ENCODE measurements at places on chromosomes 4 and X.

- no peak for DNase-seq
Measured at GRCh38 chrX:139967300-139967699, 2.0 kb upstream of the CXorf66 start.

- no peak for DNase-seq
Measured at GRCh38 chr4:14315129-14315528, 687.2 kb upstream of the CPEB2 start.

GRCh38 chr4:162938738-162939485 lies 227.8 kb downstream of the NAF1 start:
- no peak for DNase-seq

- DNase-seq: no peak
Measured at GRCh38 chr4:74338792-74339333, 26.1 kb upstream of the EREG start.

DNA sequence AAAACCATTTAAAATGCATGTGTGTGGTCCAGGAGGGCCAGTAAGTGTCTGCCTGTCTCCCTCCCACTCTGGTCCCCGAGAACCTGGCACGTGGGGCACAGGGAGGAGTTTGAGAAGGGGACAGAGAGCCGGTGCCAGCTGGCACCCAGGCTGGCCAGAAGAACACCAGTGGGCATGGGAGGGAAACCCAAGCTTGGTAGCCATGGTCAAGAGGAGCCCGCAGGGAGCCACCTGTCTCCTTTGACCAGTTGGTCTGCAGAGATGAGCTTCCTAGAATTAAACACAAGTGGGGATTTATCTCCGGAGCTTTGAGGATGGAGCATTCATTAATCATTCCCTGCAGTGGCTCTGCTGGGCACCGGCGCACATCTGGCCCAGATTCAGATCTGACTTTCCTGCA lies 41.6 kb downstream of the HMX1 start:
- no peak for DNase-seq

GRCh38 chr4:113962016-113962347 lies 17.5 kb downstream of the ARSJ start:
- no peak for DNase-seq

GRCh38 chr4:115514675-115515074 lies 401.3 kb upstream of the NDST4 start:
- no peak for DNase-seq

DNA sequence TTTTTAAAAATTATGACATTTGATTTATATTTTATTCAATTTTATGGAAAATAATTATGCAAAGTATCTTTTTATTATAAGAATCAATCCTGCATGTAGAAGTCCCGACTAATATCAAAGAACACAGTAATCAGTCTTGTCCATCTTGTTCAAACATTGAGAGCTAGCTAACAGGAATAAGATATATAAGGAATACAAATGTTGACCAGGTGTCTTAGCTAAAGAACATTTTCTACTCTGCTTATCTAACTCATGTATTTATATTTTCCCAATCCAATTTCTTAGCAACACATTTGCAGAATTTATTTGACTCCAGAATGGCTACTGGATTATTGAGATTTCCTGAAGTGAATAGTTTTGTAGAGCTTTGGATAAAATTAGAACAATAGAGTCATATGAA lies 61.5 kb upstream of the NR3C2 start:
- DNase-seq: no peak

DNA sequence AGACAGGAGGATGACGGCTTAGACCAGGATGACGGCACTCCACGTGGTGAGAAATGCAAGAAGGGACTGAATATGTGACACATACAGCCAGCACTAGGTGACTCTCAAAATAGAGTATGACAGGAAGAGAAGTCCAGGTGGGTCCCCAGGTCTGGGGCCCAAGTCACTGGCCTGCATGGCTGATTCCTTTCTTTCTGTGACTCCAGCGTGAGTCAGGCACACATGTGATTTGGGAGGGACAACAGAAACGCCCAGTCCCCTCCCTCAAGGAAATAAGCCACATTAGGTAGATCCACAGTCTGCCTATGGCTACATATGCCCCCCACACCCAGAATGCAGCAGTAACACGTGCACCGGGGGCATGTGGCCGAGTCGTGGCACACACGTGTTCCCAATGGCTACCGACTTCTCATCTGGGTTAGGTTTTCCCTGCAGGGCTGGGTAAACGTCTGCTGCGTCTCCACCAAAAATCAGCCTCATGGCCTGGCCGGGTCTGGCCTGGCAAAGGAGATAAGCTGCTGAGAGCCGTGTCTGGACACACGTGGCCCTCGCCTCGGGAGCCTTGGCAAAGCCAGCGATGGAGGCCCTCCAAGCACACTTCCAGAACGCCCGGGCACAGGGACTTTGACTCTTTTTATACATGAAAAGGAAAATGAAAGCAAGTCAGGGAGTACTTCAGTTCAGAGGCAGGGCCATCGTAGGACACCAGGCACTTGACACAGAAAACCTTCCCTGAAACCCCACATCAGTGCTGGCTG lies 19.3 kb downstream of the SEL1L3 start:
- DNase-seq: no peak

GRCh38 chrX:129658429-129658828 lies 3.7 kb upstream of the APLN start:
- no peak for DNase-seq

DNA sequence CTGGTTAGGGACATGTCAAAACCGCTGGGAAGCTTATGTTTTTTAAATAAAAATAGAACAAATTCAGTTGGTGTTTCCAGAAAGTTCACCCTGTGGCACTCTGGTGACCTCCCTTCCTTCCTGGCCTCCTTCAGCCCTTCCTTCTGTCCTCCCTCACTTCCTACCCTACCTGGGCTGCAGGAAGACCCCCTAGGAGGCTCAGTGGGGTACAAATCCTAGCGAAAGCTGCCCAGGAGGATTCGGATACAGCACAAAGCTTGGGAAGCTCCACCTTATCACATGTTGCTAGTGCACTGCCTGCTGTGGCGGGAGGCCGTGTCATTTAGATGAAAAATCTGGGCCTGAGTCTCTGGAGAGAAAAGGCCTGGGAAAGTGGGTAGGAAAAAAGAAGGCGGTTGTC lies 60.5 kb downstream of the FHDC1 start:
- no peak for DNase-seq

DNA sequence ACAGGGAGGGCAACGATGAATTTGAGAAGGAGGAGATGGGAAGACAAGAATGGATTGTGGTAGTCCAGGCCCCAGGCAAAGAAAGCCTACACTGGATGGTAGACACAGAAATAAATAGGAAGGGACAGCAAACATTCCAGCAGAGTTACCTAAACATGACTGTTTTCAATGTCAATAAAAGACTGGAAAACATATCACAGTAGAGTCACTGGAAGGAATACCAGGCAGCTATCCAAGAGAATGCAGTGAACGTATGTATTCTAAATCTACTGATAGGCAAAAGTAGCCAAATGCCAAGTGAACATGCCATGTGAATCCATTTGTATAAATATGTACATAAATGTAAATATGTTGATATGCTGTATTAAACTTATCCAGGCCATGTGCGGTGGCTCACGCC lies 183.0 kb downstream of the PALLD start:
- DNase-seq: no peak

DNA sequence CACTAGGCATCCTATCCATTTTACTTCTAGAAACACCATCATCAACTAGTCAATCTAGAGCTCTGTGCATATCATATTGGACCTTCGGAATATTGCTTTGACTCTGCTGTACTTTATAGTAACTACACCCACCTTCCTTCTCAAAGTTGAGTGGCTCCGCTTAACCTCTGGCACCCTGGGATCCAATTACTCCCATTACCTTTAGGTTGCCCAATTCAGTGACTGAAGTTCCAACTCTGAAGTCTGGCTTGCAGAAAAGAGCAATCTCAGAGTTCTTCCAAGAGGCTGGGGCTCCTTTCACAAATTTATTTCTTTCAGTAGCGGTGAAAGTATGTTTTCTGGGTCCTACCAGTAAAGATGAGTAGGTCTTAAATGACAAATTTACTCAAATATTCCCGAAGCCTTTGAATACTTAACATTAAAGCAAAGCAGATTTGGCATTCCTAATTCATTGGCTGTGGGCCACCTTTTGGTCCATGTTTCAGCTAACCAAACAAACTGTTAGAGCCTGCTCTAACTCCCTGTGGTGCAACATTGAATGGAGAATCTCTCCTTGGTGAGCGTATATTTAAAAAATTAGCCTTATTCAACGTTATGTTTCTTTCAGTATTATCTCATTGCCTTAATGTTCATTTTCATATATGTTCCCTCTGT lies 1215.8 kb downstream of the RAPGEF2 start:
- no peak for DNase-seq

GRCh38 chr4:82430964-82431745 lies 765 bp downstream of the ENOPH1 start:
- DNase-seq: no peak

GRCh38 chr4:182207830-182208396 lies 35.3 kb upstream of the TENM3 start:
- no peak for DNase-seq

DNA sequence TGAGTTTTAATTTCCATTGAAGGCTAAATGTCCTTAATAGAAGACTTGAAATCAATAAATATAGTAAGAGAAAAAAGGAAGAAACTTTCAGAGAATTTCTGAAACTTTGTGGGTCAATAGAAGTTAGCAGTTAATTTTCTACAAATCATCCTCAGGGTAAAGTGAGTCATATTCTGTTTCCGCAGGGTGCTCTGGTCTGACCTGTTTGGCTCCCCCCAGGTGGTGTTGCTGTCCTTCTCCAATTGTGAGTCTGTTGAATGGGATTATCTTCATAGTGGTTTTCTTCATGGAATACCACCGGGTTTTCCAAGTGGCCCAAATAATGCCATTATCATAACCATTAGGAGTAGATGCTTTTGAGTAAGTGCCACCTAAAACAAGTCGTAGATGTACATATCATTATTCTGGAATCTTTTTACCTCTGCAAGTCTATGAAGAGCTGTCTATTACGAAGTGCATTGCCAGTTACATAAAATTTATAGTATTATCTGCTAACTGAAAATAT lies 7.7 kb downstream of the FGG start:
- DNase-seq: no peak

DNA sequence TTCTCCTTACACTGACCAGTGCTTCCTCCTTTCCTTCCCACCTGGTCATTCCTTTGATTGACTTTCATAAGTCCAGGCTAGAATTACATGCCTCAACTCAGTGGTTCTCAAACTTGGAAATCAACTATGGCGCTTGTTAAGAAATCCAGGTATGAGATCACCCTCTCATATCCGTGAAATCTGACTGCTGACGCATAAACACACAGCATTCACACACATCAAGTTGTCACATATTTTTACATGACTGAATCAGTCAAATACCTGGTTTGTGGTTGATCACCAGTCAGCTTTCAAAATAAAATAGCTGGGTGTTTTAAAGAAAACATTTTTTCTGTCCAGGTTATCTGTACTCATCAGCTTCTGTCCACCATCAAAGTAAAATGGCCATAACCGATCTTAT lies 433.5 kb downstream of the AFF2 start:
- DNase-seq: no peak

DNA sequence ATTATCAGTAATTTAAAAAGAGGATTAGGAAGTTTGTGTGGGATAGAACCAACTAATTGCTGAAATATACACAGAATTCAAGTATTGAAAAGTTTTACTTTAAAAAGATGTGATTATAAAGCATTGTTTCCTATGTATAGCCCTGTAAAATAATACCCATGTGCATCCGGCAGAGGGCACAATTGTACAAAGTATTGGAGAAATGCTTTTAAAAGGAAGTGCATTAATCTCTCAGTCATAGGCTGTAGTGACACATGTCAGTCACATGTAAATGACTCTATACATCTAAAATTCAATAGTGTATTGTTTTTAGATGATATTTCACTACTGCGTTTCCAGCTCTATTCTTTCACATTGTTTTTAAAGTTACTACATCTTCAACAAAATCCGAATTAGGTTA lies 9.7 kb upstream of the GEMIN8 start:
- peak; percentile 29 for DNase-seq

GRCh38 chr4:188002751-188003150 lies 7.2 kb downstream of the ZFP42 start:
- no peak for DNase-seq

GRCh38 chrX:13599491-13599890 lies 30.1 kb downstream of the EGFL6 start:
- no peak for DNase-seq

GRCh38 chrX:45719751-45720501 lies 519.2 kb upstream of the DIPK2B start:
- no peak for DNase-seq

- DNase-seq: no peak
Measured at GRCh38 chr4:152368001-152368400, 167.9 kb downstream of the FBXW7 start.

DNA sequence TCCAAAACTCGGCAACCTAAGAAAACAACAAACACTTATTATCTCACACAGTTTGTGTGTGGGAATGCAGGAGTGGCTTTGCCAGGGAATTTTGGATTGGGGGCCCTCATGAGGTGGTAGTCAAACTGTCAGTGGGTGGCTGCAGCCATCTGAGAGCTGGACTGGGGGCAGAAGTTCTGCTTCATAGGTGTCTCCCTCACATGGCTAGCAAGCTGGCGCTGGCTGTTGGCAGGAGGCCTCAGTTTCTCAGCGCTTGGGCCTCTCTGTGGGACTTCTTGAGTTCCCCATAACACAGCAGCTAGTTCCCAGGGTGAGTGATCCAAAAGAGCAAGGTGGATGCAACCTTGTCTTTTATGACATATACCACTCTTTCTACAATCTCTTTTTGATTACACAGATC lies 26.0 kb upstream of the RASL11B start:
- no peak for DNase-seq

DNA sequence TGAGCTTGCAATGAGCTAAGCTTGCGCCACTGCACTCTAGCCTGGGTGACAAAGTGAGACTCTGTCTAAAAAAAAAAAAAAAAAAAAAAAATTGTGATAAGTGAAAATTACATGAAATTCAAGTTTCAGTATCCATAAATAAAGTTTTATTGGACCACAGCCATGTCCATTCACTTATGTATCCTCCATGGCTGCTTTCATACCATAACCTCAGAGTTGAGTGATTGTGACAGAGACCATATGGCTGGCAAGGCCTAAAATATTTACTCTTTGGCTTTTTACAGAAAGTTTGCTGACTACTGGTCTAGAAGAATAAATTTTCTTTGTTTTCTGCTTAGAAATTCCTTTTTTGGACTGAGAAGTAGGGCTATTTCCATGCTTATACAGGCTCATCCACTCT lies 11.8 kb upstream of the SHISA3 start:
- no peak for DNase-seq

DNA sequence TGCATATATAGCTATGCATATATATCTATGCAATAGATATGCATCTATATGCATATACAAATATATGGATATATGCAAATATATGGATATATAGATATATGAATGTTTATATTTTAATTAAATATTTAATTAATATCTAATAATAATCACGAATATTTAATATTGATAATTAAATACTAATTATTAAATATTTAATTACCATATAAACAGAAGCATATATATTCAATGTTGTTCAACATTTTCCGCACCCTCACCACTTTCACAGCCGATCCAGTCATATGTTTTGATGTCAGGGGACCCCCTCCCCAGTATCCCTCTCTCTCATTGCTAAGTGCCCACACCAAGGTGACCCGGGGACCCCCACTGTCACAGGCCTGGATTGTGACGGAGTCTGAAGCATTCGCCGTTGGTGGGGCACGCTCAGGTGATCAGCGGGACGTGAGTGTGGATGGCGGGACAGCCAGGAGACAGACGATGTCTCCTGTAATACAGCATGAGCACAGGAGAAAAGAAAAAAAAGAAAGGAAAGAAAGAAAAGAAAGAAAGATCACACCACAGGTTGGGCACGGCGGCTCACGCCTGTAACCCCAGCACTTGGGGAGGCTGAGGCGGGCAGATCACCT lies 199.7 kb downstream of the CRLF2 start:
- DNase-seq: no peak
